Activated T-cell treated with anti-CD3 and anti-CD28 coated beads for 24 hours (primary cell): ENCODE measurements at places on chromosomes 13 and 19.

DNA sequence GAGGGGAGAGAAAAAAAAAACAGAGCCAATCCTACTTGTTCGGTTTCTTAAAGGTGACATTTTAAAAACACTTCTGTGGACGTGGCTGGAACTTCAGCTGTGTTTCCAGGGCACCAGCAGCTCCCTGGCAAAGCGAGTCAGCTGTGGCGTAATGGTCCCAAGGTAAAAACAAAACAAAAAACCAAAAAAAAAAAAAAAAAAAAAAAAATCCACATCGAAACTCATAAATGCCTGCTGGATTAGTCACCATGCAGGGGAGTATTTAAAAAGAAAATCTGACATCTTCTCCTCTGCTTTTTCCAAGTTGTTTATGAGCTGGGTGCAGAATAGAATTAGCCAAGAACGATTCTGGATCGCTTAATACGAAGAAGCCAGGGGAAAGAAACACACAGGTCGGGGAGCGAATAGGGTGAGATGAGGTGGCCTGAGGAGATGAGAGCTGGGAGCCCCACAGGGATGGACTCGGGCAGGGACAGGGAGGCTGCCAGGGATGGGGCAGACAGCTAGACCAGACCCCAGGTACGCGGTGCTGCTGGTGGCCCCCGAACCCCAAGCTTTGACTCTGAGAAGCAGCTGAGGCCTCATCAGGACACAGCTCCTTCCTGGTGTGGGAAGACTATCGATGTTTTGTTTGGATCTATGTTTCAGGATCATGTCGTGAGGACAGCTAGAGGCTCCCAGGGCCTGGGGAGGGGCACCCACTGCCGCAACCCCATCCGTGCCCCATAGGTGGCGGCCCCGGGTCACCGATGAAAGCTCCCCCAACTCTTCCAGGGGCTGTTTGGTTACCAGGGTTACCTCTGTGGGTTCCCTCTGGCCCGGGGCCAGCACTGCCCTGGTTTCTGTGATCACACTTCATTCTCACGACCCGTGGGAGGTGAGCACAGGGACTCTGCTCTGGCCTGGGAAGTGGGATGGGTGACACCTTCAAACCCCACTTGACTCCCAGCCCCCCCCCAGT, 3.1 kb upstream of the CTXN1 start:
- DNase-seq = peak; percentile 44

GRCh38 chr19:5048091-5048726, 79.3 kb downstream of the KDM4B start:
- peak; percentile 48 for DNase-seq

- DNase-seq = no peak
These were observed 34.3 kb downstream of the ELF1 start for GRCh38 chr13:40984668-40985366.

DNA sequence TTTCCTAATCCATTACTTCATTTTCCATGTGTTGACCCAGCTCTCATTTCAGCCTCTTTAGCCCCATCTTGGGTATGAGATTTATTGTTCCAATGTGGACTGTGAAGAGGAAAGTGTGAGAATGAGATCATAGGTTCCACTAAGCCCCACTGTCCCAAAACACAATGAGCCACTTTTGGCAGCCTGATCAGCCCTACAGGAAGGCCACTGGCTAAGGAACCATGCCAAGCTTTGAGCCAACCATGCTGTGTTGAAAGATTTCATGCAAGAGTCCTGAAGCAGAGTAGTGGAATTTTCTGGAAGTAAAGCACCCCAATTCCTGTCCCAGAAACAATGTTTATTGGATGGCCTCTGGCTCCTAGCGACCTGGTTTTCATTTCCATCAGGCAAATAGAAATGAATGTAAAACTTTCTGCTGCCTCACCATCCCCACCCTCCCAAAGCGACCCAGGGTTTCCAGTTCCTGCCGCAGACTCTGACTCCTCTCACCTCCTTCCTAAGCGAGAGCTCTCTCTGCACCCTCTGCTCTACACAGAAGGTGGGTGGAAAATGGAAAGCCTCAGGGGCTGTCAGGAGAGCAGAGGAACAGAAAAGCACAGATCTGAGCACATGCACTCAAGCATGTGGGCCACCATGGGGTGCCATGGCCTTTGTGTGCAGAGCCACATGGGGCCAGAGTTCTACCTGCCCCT, 73.1 kb downstream of the KCTD12 start:
- no peak for DNase-seq

DNA sequence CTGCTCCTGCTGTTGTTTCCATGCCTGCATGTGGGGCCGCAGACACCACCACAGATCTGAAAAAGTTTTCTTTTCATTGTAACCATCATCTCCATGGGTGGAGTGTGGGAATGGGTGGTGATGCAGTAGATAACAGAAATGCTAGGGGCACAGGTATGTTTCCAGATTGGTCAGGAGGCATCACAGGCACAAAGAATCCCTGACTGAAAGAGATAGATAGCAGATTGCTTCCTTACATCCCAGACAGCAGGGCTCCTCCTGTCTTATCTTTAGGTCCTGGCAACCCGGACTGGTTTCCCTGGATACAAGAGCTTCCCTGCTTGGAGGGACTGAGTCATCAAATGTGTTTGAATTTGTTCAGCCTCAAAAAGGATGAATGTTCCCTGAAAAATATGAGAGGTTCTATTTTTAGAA, 1937.6 kb downstream of the PCDH9 start:
- DNase-seq = no peak

GRCh38 chr13:108102771-108103170, 112.6 kb downstream of the LIG4 start:
- no peak for DNase-seq

DNA sequence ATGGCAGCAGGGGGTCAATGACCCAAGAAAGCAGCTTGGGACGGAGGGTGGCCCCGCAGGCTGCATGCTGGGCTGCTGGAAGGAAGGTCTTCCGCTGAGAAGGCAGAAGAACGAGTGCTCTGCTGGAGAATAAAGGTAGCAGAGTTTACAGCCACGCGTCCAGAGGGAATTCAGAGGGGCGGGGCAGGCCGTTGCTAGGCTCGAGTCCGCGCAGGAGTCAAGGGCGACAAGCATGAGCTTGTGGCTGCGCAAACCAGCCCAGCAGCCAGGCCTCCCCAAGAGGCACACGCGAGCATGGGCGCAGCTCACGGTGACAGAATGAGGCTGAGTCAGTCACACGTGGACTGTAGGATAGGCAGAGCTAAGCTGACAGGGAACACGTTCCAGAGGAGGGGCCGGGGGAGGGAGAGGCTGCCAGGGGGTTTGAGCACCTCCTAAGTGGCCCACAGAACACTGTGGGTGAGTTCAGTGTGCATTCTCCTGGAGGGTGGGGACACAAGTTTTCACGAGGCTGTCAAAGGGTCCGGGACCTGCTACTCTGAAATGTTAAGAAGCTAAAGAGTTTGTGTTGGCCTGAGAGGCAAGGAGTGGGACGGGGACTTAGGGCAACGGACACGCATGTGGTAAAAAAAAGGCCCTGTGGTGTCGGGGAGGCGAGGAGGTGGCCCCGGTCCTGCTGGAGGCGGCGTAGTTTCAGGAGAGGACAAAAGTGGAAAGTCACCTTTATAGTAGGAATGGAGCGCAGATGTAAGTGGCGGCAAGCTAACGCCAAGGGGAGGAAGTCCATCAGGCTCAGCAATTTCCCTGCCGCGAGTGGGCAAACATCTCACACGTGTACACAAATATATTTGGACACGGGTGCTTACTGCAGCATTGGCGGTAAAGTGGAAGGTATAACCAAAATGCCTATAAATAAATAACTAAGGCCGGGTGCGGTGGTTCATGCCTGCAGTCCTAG, 17.7 kb downstream of the RFX2 start:
- DNase-seq = no peak
